LHCN-M2 (cell line): ENCODE measurements at places on chromosomes 2 and 18.

DNA sequence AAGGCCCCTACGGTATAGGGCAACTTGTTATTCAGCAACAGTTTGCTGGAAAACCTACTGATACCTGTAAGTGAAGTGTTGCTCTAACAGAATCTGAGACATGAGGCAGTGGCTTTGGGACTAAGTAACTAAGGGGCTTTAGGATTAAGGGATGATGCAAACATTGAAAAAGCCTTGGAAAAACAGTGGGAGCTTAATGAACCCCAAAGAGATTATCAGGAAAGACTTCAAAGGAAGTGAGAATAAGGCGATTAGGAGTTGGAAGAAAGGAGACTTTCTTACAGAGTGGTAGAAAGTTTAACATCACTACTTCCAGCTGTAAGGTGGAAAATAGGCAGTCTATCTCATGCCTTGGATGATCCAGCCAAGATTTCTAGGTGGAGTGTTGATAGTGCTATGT is 158.2 kb upstream of the TRIB2 start:
- no peak for DNase-seq

GRCh38 chr2:219289195-219289536 is 10.0 kb downstream of the DNAJB2 start:
- no peak for DNase-seq

- DNase-seq: no peak
Observed at GRCh38 chr2:188526701-188527100, 235.0 kb downstream of the GULP1 start.

DNA sequence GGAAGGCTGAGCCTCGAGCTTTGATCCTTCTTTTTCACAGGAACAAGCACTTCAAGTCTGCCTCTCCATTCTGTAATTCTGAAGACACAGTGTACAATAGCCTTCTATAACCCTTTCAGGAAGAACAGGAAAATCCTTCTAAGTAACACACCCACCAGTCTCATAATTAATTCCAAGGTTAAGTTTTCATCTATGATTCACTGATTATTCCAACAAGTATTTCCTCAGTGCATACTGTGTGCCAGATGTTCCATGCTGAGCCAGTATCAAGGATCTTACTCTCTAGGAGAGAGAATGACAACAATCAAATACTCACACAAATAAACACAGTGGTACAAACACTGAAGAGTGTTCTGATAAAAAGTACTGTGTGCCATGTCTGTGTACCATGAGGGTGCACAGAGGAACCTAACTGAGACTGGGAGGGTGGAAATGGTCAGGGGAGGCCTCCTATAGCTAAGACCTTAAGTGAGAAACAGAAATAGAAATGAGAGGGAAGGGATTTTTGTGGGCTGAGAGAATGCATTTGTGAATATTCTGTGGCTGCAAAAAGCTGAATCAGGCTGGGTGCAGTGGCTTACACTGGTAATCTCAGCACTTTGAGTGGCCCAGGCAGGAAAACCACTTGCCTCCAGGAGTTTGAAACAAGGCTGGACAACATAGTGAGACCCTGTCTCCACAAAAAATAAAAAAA is 7.3 kb upstream of the MTLN start:
- no peak for DNase-seq

- no peak for DNase-seq
Observed at GRCh38 chr2:36854241-36854640, 112.1 kb downstream of the STRN start.
